NCI-H2081 treated with DMSO at 0.1 percent for 48 hours (cell line): ENCODE measurements at places on chromosomes 7 and 10.
A peak's percentile ranks its signal among the peaks of the same experiment; 100 is the strongest.

DNA sequence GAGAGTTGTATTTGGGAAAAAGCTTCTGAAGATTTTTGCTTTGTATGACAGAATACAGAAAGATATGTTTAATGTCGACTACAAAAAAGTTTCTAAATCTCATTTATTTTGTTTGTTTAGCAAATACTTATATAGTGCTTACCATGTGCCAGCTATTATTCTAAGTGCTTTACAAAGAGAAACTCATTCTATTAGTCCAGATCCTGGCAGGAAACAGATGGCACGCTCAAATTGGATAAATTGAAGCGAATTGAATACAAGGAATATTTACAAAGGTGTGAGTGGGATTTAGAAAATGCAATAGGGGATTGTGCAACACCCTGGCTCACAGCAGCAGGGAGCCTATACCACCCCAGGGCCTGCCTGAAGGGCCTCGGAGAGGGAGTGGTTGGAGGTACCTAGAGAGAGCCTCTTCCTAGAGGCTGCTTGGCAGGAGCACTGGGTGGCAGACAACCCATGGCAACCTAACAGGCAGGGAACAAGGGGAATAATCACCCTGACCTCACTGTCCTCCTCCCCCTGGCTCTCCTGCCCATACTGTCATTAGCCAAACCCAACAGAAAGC, 27.6 kb upstream of the FAM204A start:
- peak; percentile 92 for DNase-seq

DNA sequence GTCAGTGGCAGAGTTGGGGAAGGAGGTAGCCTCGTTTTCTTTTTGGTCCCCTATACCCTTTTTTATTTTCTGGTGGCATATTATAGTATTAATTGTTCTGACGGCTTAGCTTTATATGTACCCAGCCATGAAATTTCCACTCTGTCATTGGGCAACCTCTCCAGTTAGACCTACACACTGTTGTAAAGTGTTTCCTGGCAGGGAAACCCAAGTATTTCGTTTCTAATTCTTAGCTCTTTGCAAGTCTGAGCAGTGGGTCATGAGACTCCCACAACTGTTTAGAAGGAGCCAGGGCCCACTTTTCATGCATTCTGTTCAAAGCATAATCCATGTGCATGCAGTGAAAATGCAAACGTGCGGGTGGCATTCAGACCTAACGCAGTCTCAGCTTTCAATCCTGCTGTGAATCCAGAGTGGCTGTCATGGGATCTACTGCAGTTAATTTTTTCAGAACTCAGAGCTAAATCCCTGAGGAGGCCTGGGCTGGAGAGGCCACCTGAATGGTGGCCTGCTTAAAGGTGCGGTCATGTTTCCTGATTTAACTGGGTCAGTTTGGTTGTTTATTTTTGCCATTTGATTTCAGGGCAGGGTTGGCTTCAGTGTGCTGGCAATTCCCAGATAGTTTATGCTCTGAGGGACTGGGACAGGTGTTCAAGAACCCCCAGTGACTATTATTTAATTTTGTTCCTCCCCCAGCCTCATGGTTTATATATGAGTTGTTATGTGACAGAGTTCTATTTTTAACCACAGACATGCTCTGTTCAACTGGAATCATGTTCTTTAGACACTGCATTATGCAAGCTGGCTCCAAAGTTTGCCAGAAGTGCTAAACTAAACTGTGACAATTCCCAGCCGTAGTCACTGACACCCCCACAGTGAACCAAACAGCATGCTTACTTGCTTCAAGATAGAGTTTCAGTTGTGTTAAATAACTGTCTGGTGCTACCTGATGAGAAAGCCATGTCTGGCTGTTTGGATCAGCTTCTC, 27.4 kb upstream of the SYPL1 start:
- DNase-seq: no peak

GRCh38 chr7:156578978-156579430, 61.6 kb upstream of the RNF32 start:
- DNase-seq: no peak

GRCh38 chr10:121495719-121496118, 102.5 kb downstream of the FGFR2 start:
- no peak for DNase-seq

DNA sequence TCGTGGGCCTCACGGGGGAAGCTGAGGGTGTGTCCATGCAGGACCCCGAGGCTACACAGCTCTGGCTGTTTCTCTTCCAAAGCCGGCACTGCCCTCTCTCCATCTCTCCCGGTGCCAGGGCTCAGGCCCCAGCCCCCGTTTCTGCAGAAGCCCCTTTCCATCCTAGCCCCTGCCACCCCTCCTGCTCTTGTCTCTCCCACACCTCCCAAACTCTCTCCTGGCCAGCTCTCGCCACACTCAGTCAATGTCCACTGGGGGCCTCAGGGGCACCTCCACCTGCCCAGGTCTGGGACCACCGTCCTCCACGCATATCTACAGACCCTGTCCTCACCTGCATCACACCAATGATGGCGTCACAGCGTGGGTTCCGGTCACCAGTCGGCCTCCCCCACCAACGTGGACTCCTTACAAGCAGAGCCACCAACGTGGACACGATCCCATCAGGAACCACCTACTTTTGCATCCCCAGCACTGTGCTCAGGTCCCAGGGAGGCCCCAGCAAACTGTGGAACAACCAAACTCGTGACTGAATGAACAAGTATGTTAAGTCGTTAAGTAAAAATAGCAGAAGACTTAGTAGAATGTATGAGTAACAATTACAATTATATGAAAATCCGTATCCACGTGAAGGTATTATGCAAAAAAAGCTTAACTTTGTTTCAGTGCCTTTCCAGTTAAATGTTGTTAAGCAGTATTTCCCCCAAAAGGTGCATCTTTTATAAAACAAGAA, 38.4 kb downstream of the DIP2C start:
- no peak for DNase-seq

DNA sequence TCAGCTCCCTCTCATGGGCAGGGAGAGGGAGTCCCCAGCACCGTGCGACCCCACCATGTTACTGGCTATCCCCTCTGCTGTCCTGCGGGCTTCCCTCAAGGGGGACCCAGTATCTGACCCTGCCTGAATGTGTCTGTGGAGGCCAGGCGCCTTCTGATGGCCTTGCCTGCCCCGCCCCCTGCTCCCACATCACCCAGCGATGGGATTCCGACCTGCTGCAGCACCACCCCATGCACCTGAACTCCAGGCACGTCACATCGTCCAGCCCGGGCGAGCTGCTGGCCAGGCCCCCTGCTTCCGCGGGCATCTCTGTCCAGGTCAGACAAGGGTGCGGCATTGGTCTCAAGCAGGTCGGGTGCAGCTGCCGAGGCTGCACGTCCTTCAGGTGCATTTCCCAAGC, 19.0 kb downstream of the LRRC27 start:
- DNase-seq: no peak

DNA sequence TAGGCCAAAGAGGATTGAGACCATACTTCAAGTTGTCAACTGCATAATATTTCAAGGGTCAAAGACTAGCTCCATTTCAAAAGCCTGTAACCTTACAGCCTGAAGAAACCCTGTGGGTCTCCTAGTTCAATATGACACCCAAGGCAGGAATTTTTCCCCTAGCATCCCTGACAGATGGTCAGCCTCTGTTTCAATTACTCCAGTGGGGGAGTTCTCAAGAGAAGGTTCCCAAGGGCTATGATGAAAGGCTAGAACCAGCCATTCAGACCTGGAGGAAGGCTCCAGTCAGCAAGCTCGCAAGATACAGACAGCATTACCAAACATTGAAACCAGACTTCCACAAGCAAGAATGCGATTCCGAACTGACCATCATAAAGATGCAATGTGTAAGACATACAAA, 1.6 kb downstream of the HTR7 start:
- no peak for DNase-seq

DNA sequence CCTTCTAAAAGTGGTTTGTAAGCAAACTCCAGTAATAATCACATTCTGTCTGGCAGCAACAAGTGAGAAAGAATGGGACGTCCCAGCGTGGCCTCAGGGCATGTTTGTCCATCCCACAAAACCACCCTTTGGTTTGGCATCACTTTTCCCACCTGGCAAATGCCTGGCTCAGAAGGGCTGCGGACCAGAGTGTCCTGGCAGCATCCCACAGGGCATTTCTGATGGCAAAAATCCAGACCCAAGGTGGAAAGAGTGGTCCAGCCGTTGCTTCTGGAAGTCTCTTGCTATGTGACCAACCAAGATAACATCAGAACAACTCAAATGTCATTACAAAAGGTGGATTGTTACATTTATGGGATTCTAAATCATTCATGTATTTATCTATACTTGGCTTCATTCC, 174.4 kb downstream of the CREB5 start:
- DNase-seq: no peak

DNA sequence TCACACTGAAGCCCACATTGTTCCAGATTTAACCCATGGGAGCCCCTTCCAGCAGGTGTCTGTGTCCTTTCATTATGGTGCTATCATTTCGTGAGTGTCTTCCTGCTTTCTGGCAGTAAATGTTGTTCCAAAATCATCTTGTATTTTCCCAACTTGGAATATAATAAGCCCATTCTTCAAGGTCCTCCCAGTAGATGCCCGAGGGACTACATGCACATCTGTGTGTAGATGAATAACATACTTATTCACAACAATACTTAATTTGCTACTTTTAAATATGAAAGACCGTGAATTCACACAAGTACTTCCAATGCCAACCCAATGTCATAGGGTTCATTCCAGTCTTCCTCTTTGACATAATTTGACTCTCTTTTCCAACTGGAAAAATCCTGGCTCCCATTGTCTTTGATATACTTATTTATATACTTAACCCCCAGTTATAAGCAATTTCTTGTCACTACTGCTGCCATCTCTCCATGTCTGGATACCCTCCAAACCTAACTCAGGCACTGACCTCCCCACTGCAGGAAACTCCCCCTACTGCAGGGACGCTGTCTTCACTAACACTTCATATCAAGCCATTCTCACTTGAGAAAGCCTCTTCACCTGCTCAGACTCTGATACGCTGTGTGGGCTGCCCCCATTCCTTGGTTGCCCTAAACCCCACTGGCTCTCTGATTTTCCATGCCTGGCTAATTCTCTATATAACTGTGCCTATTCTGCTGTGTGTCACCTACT, 1119.2 kb downstream of the CNTNAP2 start:
- DNase-seq: no peak

- DNase-seq: no peak
Observed at GRCh38 chr7:121372376-121373010, 23.6 kb downstream of the FAM3C start.

DNA sequence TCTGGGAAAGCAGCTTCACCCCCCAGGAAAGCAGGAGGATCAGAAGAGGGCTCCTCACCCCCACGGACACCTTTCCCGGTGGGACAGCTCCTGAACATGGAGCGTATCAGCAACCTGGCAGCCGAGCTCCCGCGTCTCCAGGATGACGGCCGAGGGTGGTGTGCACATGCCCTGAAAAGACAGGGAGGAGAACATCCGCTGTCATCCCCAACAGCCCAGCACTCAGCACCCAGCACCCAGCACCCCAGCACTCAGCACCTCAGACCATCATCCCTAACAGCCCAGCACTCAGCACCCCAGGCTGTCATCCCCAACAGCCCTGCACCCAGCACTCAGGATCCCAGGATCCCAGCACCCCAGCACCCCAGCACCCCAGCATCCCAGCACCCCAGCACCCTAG, 3.9 kb upstream of the CFAP46 start:
- DNase-seq: no peak

- no peak for DNase-seq
Observed at GRCh38 chr7:101819913-101820522, 2.6 kb downstream of the CUX1 start.

DNA sequence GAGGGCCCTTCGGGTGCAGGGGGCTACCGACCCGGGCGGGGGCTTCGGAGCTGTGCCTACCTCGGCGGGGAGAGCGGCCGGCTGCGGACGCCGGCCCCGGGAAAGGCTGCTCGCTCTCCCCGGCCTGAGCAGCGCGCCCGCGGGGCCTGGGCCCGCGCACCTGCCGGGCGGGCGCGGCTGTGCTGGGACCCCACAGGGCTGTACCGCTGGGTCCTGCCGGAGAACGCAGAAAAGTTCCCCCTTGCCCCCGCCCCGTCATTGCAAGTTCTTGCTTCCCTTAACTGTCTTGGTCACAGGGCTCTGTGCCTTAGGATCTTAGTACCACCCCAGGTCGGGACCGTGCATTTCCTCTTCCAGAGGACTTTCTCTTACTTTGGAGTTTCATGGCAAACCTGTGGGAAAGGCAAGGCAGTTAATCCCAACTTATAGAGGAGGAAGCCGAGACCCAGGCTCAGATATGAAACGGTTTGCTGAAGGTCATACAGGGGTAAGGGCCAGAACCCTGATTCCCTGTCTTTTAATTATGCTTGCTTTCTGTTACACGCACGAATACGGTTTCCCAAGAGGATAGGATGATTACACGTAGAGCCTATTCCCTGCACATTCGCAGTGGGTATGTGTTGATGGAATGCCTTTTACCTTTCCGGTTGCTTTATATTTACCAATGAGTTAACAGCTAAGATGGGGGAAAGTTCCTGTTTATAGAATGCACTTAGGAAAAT, 652 bp downstream of the PCGF5 start:
- no peak for DNase-seq

- no peak for DNase-seq
Observed at GRCh38 chr10:112723876-112724275, 226.2 kb upstream of the TCF7L2 start.

DNA sequence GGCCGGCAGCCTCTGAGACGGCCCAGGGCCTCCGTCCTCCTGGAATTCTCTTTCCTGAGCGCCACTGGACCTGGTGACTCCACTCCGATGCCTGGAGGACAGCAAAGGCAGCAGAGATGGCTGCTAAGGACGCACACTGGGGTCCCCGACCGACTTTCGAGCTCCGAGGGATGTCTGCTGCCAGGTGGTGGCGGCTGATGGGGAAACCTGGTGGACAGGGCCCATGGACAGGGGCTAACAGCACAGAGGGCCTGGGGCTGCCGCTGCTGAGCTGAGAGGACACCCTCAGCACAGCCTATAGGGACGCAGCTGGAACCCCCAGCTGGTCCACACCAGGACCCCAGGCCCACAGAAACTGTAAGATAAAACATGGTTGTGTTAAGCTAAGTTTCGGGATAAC, 366.3 kb downstream of the DNAJB6 start:
- no peak for DNase-seq
